Esophagus squamous epithelium (tissue), 5 donors: ENCODE measurements at places on chromosomes 4 and X.

DNA sequence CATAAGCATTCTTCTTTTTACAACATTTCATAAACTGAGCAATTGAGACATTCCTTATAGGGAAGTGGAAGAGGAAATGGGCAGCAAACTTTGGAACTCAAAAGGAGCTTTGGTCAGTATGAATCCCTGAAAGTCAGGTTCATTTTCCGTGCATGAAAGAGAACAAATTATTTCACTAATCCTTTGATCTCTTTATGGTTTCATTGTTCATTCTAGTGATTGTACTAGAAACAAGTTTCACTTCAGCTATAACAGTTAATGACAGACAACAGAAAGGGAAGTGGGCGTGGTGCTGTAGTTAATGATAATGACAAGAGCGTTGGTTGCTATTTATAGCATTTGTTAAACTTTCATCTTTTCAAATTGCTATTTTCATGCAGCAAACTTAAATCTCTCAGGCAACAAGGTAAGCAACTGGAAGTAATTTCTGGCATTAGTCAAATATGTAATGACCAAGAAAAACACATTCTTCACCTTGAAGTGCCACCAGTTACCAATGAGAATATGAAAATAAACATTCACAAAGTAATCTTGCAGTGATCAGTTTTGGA, 98.4 kb downstream of the AREG start:
- no peak for DNase-seq
- peaks cover 6% of the 10 kb centered on the region for H3K4me1 ChIP-seq
- no peaks in the 10 kb centered on the region for H3K27me3 ChIP-seq
- H3K27ac ChIP-seq = no peak overlapping the region
- no peak overlapping the region for H3K4me3 ChIP-seq
- H3K36me3 ChIP-seq = no peaks in the 10 kb centered on the region

- no peaks in the 10 kb centered on the region for H3K27me3 ChIP-seq
- no peak overlapping the region for H3K4me3 ChIP-seq
- H3K4me1 ChIP-seq = no peaks in the 10 kb centered on the region
- no peak for DNase-seq
- H3K27ac ChIP-seq = no peak overlapping the region
- no peaks in the 10 kb centered on the region for H3K36me3 ChIP-seq
Observed at GRCh38 chr4:171025343-171025742, 787.9 kb upstream of the GALNTL6 start.

DNA sequence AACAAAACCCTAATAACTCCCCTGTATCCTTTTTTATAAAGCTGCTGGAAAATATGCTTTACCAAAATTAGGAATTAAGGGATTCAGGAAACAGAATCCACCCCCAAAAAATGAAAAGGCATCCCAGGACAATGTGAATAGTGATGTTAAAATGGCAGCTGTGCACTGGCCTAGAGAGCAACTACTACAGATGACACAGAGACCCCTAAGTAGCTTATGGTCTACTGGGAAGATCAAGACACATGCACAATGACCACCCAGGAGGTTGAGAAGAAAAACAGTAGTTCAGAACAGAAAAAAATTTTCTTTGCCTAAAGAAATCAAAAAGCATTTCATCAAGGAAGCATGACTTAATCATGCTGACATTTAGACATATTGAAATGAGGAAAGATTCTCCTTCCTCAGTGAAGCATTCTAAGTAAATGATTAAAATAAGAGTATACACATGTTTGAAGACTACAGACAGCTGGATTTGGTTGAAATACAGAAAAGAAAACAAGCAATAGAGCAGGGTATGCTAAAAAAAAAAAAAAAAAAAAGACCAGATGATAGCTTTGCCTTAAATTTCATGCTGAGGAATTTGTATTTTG, 117.3 kb downstream of the WDFY3 start:
- no peak overlapping the region for H3K4me3 ChIP-seq
- no peak for DNase-seq
- H3K27ac ChIP-seq = no peak overlapping the region
- no peaks in the 10 kb centered on the region for H3K27me3 ChIP-seq
- peaks cover 4% of the 10 kb centered on the region for H3K4me1 ChIP-seq
- H3K36me3 ChIP-seq = peaks cover 45% of the 10 kb centered on the region

DNA sequence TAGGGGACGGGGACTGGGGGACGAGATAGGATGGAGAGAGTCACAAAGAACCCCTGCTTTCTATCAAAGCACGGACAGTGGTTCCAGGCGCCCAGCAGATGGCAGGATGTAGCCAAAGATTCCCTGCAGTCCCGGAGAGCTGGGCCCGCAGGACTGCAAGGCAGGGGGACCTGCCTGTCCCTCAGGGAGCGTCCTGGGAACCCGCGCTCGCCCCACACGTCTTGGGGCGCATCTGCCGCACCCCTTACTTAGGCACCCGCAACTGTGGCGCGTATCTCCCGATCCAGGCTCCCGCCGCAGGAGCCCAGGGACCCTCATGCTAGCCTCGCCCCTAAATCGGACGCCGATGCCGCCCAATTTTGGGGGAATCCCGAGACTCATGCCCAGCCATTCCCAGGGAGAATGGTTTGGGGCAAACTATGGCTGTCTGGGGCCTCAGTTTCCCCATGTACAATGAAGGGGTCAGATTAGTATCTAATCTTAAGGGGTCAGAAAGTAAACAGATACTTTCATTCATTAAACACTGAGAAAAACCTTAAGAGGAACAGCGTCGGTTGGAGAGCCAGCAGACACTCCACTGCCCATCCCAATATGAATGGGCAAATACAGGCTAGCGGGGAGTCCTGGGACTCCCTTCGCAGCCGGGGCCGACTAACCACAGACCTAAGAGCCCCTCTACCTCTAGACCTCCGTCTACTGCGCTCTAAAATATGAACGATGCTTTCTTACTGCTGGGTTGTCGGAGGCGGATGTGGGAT, 581 bp upstream of the STK32B start:
- no peaks in the 10 kb centered on the region for H3K27me3 ChIP-seq
- H3K27ac ChIP-seq = peak overlapping the region; percentile 54
- peak overlapping the region; percentile 71 for H3K4me3 ChIP-seq
- no peak for DNase-seq

DNA sequence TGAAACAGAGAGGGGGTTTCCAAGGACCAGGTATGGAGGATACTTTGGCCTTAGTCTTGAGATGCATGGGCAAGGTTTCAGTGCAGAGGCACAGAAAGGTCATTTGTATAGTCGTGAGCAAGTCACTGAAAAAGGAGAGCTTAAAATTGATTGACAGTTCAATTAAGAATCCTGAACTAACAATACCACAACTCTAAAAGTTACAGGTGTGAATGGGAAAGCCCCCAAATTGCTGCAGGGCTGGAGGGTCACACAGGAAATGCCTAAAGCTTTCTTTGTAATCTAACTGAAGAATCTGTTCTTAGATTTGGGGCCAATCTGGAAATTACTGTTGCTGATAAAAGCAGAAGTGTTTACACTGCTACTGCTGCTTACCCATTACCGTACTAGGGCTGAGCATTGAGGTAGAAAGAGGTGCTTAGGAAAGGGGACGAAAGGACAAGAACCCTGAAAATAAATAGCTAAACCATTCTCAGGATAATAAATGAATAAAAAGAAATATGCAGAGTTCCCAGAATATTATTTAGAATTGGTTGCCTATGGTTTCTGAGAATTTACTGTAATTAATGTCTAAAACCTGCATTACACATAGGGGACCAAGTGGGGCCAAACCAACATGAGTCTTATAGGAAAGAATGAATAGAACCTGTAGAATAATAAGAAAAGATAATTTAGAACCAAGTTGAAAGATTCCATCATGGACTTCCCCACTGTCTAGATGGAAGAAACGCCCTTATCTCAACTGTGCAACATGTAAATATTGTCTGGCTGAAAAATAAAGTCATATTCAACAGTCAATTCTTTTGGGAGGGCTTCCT, 91.9 kb upstream of the PPP1R2C start:
- H3K27ac ChIP-seq = no peak overlapping the region
- no peaks in the 10 kb centered on the region for H3K27me3 ChIP-seq
- no peaks in the 10 kb centered on the region for H3K36me3 ChIP-seq
- no peak overlapping the region for H3K4me3 ChIP-seq

DNA sequence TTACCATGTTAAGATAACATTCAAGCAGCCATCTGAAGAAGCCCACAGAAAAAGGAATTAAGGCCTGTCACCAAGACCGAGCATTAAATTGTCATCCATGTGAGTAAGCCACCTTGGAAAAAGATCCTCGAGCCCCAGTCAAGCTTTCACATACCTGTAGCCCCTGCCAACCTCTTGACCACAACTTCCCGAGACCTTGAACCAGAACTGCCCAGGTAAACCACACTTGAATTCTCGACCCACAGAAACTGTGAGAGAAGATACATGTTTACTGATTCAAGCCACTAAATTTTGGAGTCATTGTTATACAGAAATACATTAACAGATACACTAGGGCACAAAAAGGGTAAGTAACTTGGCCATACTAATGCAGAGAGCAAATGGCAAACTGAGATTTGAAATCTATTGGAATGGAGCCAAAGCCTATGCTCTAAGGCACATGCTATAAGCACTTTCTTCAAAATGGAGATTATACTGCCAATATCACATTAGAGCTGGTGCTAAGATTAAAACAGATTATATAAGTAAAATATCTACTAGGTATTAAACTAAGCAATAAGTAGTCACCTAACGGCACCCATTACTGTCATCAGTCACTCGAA, 49.5 kb downstream of the FAM13A start:
- no peak for DNase-seq
- H3K4me1 ChIP-seq = no peaks in the 10 kb centered on the region
- no peak overlapping the region for H3K27ac ChIP-seq

- no peak overlapping the region for H3K4me3 ChIP-seq
- H3K4me1 ChIP-seq = no peaks in the 10 kb centered on the region
- no peak overlapping the region for H3K27ac ChIP-seq
- H3K27me3 ChIP-seq = no peaks in the 10 kb centered on the region
- no peaks in the 10 kb centered on the region for H3K36me3 ChIP-seq
- DNase-seq = no peak
Observed at GRCh38 chr4:6349896-6350603, 80.4 kb downstream of the WFS1 start.

- DNase-seq = no peak
- H3K36me3 ChIP-seq = no peaks in the 10 kb centered on the region
- H3K4me1 ChIP-seq = no peaks in the 10 kb centered on the region
- no peaks in the 10 kb centered on the region for H3K27me3 ChIP-seq
- H3K4me3 ChIP-seq = no peak overlapping the region
Observed at GRCh38 chrX:3768881-3769280, 55.4 kb upstream of the PRKX start.

DNA sequence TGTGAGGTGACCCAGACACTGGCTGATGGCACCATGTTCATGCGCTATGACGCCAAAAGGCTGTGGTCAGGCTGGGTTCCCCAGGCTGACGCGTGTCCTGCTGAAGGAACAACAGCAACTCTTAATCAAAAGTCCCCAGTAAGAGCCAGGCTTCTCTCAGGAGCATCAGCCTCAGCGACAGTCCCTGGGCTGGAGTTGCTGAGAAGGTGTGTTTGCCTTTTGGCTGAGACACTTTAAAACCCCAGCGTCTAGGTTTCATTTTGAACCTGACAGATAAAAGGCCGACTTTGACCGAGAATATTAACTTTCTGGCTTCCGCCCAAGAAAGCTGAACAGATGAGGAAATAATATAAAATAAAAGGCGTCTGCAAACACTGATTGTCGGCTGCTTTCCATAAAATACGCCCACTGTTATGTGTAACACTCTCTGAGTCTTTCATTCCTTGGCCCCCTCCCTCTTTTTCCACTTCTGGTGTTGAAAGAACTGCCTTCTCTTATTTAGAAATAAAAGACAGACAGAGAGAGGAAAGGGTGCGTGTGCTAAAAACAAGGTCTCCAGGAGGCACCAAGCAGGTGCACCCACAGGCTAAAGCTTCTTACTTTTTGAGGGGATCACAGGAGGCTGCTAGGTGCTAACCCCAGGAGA, 373.6 kb downstream of the MID1IP1 start:
- no peaks in the 10 kb centered on the region for H3K36me3 ChIP-seq
- H3K27ac ChIP-seq = no peak overlapping the region
- peaks cover 25% of the 10 kb centered on the region for H3K4me1 ChIP-seq
- peak overlapping the region; percentile 34 for H3K4me3 ChIP-seq
- H3K27me3 ChIP-seq = no peaks in the 10 kb centered on the region

GRCh38 chr4:52750819-52751486, at the start of gene ERVMER34-1:
Gene ERVMER34-1 (minus strand): TSS chr4:52751425. CDS start chr4:52745520, 5,905 bp downstream.
- no peaks in the 10 kb centered on the region for H3K27me3 ChIP-seq
- H3K27ac ChIP-seq = peak within 1 kb of the TSS; percentile 50
- H3K36me3 ChIP-seq = no peaks in the 10 kb centered on the region
- H3K4me3 ChIP-seq = peak within 1 kb of the TSS; percentile 73
- peaks cover 10% of the 10 kb centered on the region for H3K4me1 ChIP-seq

DNA sequence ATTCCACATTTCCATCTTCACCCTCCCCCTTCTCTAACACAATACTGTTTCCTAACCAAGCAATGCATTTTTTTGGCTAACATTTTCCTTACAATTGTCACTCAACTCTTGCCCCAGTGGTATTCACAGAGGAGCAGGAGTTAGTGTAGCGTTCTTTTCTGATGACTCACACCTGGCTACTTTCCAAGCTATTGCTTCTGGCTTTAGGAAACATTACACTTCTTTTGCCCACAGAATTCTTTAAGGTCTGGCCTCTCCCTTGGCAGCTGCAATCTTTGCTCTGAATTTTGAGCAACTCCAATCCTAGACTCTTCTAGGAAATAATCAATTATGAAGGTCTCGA, 27.5 kb upstream of the PDGFC start:
- no peaks in the 10 kb centered on the region for H3K36me3 ChIP-seq
- DNase-seq = no peak
- H3K27ac ChIP-seq = peak overlapping the region; percentile 1
- peaks cover 26% of the 10 kb centered on the region for H3K4me1 ChIP-seq
- H3K4me3 ChIP-seq = no peak overlapping the region
- no peaks in the 10 kb centered on the region for H3K27me3 ChIP-seq
